ENCODE measurements at places on chromosomes 4 and X.
A peak's percentile ranks its signal among the peaks of the same experiment; 100 is the strongest.

DNA sequence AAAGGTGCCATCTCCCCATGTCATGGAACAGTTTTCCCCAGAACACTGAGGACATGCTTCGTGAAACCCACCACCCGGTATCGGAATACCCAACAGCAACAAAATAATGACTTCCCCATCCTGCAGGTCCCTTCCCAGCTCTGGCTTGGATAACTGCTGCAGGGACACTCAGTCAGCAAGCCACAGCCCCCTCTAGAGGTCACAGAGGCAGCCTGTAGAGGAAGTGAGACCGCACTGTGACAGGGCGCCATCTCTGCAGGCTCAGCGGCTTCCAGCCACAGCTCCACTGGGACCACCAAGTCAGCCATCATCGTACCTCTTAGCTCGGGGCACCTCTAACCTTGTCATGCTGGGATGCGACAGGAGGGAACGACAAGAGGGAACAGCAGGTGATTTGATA, 315.9 kb downstream of the LDB2 start:
- no peak for DNase-seq

DNA sequence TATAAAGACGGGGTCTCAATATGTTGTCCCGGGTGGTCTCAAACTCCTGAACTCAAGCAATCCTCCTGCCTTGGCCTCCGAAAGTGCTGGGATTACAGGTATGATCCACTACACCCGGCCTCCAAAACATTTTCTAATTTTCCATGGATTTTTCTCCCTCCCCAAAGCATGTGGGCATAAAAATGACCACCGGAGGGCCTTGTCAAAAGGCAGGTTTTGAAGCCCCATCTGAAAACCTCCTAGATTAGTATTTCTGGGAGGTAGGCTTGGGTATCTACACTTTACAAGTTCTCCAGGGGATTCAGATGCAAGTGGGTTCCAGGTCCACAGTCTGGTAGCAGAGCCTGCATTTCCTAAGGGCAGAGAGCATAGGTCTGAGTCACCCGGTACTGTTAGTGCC, 1.4 kb upstream of the GPR173 start:
- DNase-seq, result no peak

- no peak for DNase-seq
Measured at GRCh38 chr4:147192679-147193078, 247.0 kb upstream of the TTC29 start.

- DNase-seq, result no peak
Measured at GRCh38 chrX:102599951-102600579, 750 bp downstream of the ARMCX5 start.

DNA sequence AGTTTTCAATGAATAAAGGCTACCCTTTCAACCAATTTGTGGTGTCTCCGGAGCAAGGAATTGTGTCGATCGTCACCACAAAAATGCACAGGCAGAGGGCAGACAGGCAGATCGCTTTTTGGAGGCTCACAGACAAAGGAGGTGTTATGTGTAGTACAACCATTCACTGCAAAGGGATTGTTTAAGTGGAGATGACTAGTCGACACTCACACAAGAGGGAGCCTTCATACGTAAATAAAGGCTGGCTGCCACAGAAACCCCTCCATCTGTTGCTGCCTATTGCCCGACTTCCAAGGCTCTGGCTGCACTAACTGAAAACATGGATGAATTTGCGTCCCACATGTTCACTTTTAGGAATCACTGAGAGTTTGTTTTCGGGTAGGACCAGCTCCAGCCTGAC, 281.1 kb downstream of the NKX6-1 start:
- DNase-seq, result no peak

- peak; percentile 50 for DNase-seq
Measured at GRCh38 chrX:39730662-39731329, 367.0 kb downstream of the BCOR start.

DNA sequence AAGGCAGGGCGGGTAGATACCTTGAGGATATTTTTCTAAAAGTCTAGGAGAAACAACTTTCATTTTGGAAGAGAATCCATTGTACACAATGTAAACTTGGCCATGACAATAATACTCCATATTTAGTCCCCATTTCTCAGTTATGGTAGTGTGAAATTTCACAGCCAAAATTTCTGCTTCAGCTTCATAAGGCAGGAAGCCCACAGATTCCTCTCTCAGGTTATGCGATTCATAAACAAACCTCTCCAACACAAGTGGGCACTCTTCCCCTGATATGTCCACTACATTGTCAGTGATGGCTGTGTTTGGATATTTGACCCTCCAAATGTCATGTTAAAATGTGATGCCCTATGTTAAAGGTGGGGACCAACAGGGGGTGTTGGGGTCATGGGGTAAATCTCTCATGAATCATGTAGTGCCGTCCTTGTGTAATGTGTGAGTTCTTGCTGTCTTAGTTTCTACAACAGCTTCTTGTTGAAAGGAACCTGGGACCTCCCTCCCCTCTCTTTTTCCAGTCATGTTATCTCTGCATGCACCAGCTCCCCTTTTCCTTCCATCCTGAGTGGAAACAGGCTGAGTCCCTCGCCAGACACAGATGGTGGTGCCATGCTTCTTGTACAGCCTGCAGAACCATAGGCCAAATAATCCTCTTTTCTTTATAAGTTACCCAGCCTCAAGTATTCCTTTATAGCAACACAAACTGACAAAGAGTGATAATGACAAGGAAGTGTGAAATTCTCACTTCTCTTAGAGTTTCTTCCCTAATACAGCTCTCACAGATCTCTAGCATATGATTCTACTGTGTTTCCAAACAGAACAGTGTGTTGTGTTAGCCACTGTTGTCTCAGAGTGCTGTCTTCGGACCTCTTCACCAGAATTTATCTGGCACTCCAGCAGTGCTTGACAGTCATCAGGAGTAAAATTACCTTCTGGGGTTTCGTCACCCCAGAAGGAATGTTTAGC, 598.4 kb upstream of the GNPDA2 start:
- DNase-seq, result no peak

DNA sequence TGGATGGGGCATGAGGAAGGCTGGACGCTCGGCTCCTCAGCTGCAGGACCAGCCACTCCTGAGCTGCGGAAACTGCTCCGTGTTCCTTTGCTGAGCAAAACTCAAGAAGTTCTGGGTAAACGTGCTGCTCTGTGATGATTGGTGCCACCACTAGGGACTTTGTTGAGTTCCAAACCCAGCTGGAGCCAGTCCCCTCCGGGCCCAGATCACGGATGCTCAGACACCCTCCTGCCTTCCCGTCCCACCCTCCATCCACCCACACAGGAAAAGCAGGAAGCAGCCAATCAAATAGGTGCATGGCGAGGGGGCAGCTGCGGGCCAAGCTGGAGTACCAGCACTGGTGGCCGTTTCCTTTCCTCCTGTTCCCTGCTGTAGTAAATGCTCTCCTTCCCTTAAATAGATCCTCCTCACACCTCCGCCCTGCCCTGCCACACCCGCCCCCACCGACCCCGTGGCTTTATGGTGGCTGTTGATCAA, 68.0 kb downstream of the ADRA2C start:
- DNase-seq, result peak; percentile 66

- DNase-seq, result no peak
Measured at GRCh38 chrX:109374262-109374960, 107.5 kb downstream of the GUCY2F start.

DNA sequence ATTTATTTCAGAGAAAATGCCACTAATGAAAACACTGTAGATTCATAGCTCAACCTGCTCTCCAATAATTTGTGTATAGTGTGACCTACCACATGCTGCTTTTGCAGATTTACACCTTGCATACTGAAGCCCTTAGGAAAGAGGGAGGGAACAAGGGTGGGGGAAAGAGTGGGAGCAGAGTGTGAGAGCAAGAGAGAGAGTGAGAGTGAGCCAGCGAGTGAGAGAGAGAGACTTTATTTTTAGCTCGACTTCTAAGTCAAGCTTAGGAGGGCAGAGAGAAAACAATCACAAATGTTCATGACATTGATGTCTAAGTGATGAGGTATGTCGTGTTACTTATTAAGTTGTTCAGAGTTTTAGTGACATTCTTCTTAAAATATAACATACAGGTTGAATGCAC, 112.5 kb upstream of the HAND2 start:
- DNase-seq, result no peak

DNA sequence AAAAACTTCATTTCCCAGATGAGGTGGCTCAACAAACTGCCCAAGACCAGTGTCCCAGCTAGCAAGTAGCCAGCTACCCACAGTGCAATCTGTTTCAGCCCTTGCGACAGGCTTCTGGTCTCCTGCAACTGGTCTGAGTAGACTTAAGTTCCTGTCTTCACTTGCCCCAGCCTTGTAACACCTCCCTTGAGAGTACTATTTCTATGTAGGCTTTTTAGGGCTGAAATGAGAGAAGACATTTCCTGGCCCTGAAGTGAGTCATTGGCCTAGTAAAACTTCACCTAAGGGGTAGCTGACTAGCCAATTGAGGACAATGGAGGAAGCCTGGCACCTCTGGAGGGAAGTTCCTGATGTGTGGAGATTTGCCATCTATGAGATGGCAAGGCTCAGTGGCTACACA, 80.1 kb upstream of the STIM2 start:
- DNase-seq, result no peak

DNA sequence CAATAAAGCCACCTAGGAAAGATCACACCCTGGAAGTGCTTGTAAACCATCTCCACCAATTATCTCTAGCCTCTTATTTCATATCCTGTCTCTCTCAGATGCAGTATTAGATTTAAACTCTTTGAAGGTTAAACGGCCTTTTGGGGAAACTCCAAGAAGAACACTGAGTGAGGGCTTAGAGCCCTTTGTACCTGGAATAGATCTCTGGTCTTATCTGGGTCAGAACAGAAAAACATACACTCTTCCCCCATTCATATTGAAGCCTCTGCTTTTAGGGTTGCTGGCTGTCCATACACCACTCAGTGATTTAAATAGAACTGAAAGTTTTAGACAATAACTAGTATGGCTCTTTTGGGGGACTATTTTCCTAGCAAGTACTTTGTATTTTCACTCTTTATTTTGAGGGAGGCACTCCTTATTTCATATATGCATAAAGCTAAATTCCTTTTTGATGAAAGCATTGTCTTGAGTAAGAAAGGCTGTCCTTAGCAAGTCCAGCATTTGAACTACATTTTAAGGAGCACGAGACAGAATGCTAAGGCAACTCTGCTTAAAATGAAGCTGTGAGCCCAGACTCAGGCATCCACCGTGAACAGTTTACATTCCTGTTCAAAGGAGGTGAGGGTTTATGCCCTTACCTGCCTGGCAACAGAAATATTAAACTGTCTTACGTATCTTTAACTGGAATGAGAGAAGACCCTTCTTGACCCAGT, 17.4 kb downstream of the YY2 start:
- no peak for DNase-seq
